Stimulated activated CD8-positive, alpha-beta memory T cell treated with anti-CD3 and anti-CD28 coated beads, Interleukin-15, amount 100 ng/mL, for 48 hours (primary cell): ENCODE measurements at places on chromosomes 3 and 15.

DNA sequence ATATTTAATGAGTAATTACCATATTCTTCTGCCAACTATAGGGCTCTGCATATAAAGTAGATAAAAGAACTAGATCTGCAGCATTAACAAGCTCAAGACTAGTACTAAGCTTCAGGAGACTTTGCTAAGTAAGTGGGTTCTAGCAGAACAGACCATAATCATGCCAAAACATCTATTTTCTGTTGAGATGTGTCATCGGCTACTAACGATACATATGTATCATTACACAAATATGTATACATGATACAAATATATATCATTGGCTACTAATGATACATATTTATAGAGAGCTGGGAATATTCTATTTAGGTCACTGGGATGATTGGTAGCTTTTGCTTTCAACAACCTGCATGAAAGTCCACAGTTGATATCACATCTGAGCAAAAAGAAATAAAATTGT lies 185.8 kb upstream of the DCBLD2 start:
- DNase-seq, result no peak

GRCh38 chr3:101999177-101999779 lies 150.0 kb downstream of the NFKBIZ start:
- no peak for DNase-seq

- DNase-seq, result no peak
Observed at GRCh38 chr3:88235102-88235501, 85.3 kb downstream of the C3orf38 start.

DNA sequence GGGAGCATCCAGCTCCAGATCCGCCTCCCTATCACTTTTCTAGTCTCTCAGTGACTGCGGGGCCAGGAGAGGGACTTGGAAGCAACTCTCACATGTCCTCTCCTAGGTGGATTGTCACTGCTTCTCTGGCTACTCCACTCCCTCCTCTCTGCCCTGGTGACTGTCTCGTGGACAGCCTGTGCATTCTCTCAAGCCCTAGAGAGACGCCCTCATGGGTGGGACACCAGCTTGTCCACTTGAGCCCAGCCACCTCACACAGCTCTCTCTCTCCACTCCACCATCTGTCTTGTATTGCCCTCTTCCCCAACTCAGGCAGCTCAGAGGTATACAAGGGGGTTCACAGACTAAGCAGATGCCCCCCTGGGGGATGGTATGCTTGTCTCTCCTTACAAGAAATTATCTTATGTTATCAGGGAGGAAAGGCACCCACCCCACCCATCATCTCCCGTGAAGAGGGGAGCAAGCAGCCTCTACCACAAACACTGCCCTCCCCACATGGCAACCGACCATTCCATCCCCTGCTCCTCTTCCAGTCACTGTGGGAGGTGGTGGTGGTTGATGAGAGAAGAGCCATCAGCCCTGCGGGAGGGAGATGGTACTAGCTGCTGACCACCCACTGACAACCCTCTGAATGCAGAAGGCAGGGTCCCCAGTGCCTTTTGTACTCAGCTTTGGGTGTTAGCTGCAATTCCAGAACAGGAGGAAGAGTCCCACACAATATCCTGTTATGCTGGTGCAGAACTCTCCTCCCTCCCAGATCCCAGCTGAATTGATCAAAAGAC lies 15.5 kb upstream of the LOXL1 start:
- DNase-seq, result no peak

DNA sequence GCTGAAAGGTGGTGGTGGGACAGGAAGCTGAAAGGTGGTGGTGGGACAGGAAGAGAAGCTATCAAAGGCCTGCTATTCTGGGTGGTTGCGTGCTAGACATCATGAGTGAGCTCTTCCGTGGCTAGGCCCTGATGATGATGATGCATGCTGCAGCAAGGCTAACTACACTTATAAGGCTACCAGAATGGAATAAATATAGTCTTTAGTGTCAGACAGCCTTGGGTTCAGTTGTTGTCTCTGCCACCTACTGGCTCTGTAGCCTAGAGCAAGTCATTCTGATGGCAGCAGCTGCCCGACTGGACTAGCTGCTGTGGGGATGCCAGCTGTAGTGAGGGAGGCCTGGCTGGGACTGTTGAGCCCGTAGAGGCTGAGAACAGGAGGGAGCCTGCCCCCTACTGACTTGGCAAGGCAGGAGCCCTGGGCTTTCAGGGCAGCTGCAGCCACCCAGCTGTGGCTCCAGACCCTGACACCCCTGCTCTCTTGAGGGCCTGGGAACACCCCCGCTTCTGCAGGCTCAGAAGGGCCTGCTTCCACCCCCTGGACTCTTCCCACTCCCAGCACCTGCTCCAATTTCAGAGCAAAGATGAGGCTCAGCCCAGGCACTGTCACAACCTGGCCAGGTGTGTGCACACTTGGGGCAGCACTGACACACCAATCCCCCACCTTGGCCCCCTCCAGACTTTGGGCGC lies 21.4 kb upstream of the ZBED2 start:
- peak; percentile 65 for DNase-seq

DNA sequence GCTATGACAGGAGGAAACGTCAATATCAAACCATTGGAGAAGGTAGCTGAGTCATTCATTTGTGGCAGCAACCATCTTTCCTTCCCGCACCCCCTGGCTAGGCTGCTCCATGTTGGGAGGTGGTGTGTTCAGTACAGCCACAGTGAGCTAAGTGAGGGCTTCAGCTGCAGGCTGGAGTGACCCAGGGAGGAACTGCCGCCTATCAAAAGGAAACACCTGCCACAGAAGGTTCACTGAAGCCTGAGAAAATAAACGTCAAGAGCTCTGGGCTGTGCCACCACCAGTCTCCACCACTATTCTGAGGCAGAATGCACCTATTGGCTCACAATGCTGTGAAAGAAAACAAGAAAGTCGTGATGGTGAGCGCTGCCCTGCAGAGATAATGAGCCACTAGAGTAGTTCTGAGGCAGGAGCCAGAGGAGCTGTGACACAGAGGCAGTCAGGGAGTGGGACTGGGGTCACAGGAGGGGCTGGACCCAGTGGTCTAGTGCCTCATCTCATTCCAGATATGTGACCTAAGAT lies 34.8 kb upstream of the CD47 start:
- peak; percentile 21 for DNase-seq

DNA sequence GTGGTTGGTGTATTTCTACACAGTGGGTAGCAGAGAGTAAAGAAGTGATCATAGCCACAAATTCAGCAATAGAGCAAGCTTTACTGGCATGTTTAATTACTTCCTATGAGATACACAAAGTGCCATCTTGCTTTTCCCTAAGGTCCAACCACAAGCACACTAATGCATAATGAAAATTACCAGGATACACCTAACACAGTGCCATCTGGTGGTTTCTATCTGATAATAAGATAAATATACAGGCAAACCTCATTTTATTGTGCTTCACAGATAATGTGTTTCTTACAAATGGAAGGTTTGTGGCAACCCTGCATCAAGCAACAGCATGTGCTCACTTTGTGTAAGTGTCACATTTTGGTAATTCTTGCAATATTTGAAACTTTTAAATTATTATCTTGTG lies 223.0 kb downstream of the NSUN3 start:
- no peak for DNase-seq

DNA sequence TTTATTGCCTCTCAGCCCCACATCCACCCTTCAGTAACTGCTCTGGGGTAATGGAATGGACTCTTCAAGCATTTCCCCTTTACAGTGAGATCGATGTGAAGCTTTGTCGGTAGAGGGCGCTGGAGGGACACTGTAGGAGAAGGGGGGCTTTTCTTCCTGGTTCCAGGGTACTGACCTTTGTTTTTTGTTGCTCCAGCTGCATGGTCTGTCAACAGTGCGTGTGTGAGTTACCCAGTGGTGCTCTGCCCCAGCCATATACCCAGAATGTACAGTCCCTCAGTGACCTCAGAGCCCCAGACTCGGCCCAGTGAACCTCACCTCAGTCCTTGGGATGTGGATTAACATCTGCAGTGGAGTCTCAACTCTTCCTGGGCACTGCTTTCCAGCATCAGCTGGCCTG lies 180.3 kb upstream of the TSC22D2 start:
- peak; percentile 15 for DNase-seq

DNA sequence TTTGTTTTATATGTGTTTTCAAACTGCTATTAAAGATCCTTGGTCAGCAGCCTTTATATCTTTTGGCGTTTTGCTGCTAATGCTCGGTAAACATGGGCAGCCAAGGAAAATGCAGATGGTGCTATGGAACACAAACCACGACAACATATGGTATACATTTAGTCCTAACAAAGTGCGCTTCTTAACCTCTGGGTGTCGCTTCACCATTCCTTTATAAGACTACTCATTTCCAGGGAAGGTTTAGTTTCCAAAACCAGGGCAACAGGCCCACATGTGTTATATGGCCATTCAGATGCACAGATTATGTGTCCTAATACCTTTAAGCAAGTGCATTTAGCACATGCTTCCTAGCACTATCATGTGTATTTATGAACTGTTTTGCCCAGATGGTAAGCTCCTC lies 14.7 kb downstream of the SHOX2 start:
- DNase-seq, result no peak

DNA sequence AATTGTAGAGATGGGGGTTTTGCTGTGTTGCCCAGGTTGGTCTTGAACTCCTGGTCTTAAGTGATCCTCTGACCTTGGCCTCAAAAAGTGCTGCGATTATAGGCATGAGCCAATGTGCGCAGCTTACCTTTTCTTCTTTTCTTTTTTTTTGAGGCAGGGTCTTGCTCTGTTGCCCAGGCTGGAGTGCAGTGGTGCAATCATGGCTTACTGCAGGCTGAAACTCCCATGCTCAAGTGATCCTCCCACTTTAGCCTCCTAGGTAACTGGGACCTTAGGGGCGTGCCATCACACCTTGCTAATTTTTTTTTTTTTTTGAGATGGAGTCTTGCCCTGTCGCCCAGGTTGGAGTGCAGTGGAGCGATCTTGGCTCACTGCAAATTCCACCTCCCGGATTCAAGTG lies 13.0 kb downstream of the RBM6 start:
- DNase-seq, result no peak

DNA sequence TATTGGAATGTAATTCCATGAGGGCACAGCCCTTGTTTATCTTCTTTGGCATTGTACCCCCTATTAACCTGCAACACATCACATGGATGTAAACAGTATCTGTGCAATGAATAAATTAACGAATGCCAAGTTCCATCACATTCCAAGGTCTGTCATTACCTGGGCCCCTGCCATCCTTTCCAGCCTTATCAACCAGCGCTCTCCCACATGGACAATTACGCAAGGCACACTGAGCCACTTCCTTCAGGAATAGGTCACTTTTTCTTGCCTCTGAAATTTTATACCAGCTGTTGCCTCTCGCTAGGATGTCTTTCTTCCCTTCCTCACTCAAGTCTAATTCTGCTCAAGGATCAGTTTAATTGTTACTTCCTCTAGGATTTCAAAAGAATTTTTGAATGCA lies 1051.8 kb upstream of the CFAP20DC start:
- no peak for DNase-seq

DNA sequence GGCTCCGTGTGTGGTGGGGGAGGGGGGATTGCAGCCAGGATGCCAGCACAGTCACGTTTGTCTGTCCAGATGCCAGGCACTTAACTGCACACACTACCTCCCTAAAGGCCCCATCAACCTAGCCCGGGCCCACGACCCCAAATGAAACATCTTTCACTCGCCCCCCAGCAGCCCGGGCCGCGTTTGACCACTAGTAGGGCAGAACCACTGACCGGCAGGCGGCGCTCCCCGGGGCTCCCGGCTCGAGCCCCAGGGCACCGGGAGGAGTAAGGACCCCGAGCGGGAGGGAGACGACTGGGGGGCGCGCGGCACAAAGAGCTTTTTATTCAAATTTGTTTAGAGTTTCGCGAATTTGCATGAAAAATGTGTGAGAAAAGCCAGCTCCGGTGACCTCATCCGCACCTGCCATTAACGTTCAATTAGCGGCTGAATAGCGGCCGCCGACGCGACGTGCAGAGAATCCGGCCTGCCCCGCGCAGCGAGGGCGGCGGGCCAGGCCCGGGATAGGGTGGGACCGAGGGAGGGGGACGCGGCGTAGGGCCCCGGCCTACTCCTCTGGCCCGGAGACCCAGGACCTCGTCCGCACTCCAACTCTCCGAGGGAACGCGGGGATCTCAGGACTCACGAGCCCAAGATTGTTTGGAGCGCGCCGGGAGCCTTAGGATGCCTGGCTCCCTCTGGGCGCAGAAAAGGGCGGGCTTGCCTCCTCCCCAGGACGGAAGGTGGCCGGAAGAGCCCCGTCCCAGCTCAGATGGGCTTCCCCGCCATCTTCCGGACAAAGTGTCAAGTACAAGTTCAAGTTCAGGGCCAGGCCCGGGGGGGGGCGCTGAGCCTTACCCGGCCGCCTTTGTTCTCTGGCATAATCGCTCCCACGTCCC lies 64.9 kb upstream of the POLG start:
- DNase-seq, result no peak

DNA sequence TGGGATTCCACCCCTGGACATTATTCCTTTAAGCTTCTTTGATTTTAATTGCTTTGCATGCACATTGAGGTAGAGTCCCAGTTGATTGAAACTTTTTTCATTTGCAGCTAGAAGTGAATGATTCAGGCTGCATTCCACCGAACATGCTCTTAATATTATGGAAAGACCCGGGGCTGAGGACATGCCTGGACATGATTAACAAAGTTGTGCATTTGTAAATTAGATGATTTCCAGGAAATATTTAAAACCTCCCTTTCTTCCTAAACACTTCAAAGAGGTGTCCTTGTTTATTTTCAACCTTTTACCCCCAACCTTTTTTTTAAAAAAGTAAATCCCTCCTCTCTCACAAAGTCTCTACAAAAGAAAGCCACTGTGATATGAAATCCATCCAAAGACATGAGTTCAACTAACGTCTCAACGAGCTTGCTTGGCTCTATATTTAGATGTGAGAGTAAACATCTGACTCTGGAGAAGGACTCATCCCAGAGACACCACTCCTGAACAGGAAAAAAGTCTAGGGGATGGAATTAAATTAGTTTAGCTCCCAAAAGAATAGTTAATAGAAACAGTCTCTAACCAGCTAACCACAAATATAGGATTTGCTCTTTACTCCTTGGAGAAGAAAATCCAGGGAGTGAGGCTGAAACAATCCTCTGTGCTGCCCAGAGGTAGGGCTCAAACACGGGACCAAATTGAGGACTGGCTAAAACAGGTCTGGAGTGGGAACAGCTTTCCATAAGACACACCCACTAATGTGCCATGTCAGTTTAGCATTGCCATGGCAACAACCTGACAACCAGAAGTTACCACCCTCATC lies 83.1 kb downstream of the XXYLT1 start:
- no peak for DNase-seq

DNA sequence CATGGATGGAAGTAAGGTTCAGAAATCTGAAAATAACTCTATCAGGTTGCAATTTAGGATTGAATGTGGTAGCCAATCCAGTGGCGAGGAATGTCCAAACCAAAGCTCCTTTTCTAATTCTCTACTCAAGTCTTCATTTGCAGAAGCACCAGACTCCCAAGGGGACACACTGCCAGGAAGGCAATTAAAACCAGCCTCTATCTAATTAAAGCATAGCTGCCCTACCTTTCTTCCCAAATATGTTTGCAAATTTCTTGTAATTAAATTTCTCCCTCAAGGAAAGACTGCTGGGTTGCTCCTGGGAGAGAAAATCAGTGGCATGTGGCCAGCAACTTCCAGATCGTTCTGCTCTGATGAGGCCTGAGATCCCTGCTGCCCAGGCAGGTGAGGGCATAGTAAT lies 153.4 kb upstream of the MCTP2 start:
- no peak for DNase-seq

- DNase-seq, result no peak
Observed at GRCh38 chr15:101149864-101150722, 101.8 kb downstream of the CHSY1 start.
